ENCODE measurements at places on chromosomes 2 and 18.

DNA sequence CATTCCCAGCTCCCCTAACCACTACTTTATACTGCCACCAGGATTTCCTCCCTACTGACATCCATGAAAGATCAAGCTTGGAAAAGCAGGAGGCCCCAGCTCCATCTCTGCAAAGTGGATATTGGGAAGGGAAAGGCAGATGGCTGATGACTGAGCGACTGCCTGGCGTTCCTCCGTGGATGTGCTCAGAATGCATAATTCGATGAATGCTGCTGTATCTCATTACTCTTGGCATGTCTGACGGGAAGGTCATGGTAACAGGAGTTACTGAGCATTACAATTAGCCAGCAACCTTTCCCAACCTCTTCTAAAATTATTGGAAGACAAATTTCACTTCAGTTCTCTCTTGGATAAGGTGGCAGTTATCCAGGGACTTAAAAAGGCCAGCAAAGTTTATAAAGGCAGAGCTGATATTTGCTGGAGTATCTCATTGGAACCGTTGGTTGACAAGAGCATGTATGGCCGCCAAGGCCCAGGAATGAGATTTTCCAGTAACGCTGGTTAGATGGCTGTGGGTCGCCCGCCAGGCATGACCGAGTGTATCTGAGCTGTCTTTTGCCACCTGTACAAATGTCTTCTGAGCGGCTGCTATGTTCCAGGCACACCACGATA is 34.5 kb downstream of the KCNE4 start:
- DNase-seq = no peak

DNA sequence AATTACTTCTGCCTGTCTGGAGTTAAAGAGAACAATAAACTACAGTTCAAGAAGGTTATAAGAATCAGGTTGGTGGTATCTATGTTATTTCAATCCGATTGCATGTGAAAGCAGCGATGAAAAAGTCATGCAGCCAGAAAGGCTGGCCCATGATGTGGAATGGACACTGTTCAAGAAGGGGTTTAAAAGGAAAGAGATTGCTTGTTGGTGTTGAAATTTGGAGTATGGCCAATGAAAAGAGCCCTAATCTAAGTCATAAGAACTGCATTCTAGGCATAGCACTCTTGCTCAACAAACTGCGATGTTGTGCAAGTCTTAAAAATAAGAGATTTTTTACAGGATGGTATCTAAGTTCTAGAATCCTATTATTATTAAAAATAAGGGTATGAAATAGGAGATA is 61.3 kb downstream of the EFEMP1 start:
- no peak for DNase-seq

- DNase-seq = no peak
These were observed 20.4 kb downstream of the C18orf54 start for GRCh38 chr18:54378057-54378456.

DNA sequence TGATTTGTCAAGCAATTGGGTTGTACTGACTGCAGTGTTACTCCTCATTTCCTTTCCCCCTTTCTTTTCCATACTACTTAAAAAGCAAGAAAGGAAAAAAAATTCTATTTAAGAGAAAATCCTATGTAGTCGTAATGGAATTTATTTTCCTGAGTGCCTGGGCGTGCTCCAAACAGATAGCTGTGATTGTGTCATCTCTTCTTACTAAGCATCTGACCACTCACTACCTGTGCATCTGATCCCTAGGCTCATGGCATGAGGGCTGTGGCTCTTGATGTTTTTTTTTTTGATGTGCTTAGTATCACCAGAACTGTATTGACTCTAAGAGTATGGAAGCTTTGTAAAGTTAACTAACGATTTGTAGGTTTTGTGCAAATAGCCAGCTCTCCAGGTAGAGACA is 19.0 kb downstream of the CRIM1 start:
- no peak for DNase-seq
